ENCODE measurements at places on chromosomes 7 and 10. TPM values are rescaled to one million over a fixed set of nuclear protein-coding genes. Genes with fewer than 3 reads are reported as not detected.

The IL15RA gene
- 22.1 TPM for total RNA-seq

GRCh38 chr7:108136191-108136688 is 6.1 kb upstream of the LAMB4 start:
- DNase-seq, result peak; percentile 9
- peaks cover 19% of the 10 kb centered on the region for H3K4me1 ChIP-seq
- H3K36me3 ChIP-seq, result peaks cover 1% of the 10 kb centered on the region

The UNCX gene
- not detected for total RNA-seq

The RBAK gene
- total RNA-seq, result 12.7 TPM

GRCh38 chr7:95687759-95688343 is 84.5 kb upstream of the DYNC1I1 start:
- H3K36me3 ChIP-seq, result no peaks in the 10 kb centered on the region
- H3K27ac ChIP-seq, result no peak overlapping the region
- no peak overlapping the region for H3K4me3 ChIP-seq
- no peaks in the 10 kb centered on the region for H3K27me3 ChIP-seq

- no peaks in the 10 kb centered on the region for H3K36me3 ChIP-seq
- no peak overlapping the region for H3K4me3 ChIP-seq
- H3K27me3 ChIP-seq, result peaks cover 20% of the 10 kb centered on the region
- DNase-seq, result no peak
- H3K4me1 ChIP-seq, result no peaks in the 10 kb centered on the region
These were observed 15.7 kb upstream of the CBLL1 start for GRCh38 chr7:107728276-107728675.

GRCh38 chr10:59635502-59636290 is 74.0 kb downstream of the SLC16A9 start:
- no peak overlapping the region for H3K4me3 ChIP-seq
- peaks cover 14% of the 10 kb centered on the region for H3K27me3 ChIP-seq
- no peaks in the 10 kb centered on the region for H3K36me3 ChIP-seq
- H3K27ac ChIP-seq, result no peak overlapping the region
- H3K4me1 ChIP-seq, result no peaks in the 10 kb centered on the region

DNA sequence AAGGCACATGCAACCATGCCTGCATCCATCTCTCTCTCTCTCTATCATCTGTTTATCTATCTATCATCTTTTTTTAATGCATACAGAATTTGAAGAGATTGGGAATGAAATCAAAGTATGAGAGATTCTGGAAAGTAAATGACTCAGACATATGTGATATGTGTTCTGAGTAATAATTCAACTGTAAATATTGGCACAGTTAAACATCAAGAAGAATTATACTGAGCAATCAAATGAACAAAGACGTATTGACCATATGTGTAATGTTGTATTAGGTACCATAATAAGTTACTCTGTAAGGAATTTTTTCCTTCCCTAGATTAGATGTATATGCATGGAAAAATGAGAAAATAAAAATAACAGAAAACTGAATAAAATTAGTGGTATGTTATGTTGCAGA is 108.3 kb downstream of the SUGCT start:
- H3K27me3 ChIP-seq, result no peaks in the 10 kb centered on the region
- no peaks in the 10 kb centered on the region for H3K36me3 ChIP-seq
- no peak for DNase-seq

GRCh38 chr10:114611617-114612016 is 46.5 kb downstream of the ABLIM1 start:
- H3K4me3 ChIP-seq, result no peak overlapping the region
- no peak overlapping the region for H3K27ac ChIP-seq
- peaks cover 8% of the 10 kb centered on the region for H3K4me1 ChIP-seq
- H3K27me3 ChIP-seq, result peaks cover 2% of the 10 kb centered on the region

DNA sequence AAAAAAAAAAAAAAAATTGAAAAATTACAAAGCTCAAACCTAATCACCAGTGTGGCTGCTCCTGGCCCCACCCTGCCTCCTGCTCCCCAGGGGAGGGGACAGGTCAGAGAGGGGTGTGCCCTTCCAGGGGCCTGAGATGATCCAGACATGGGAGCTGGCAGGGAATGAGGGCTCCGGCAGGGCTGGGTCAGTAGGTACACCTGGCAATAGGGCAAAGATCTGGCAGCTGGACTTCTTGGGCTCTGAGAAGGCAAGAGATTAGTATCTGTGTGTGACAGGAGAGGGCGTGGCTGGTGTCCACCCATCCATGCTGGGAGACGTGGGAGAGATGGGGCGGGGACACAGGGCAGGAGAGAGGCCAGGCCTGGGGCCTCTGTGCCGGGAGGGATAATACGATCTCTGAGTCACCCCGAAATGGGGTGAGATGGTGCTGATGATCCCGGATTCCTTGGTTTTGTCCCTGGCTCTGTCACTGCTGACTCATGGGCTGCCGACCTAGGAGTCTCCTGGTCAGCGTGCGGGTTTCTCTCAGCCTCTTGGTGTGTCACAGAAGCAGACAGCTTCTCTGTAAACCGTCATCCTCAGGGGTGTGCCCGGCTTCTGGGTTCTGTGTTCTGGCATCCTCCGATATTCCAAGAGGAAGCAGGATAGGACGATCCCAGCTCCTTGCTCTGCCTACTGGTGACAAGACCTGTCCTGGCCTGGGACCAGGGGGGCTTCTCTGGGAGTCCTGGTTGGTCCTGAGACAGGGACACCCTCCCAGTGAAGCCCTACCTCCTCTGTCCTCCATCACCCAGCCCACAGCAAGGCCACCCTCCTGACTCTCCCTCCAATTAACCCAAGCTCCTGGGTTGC is 8.2 kb upstream of the CLDN4 start:
- H3K4me3 ChIP-seq, result no peak overlapping the region
- no peak for DNase-seq
- H3K36me3 ChIP-seq, result no peaks in the 10 kb centered on the region
- peaks cover 2% of the 10 kb centered on the region for H3K27me3 ChIP-seq
- peaks cover 14% of the 10 kb centered on the region for H3K4me1 ChIP-seq

GRCh38 chr7:30201161-30201666 is 66.4 kb downstream of the MTURN start:
- H3K4me3 ChIP-seq, result no peak overlapping the region
- no peaks in the 10 kb centered on the region for H3K27me3 ChIP-seq
- H3K27ac ChIP-seq, result no peak overlapping the region
- no peaks in the 10 kb centered on the region for H3K36me3 ChIP-seq

DNA sequence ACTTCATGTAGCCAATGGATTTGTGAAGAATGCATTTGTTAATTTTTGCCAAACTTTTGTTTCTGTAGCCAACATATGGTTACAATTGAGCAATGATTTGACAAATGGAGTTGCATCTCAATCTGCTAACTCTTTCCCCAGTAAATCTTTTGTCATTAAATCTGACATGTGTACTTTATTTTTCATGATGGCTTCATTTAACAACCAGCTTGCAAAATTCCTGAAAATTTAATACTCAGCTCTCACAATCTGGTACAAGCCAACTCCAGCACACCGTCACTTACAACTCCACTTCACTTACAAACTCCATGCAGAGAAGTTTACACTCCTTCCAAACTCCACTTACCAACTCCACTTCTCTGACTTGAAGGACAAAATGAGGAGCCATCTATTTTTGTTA is 26.5 kb upstream of the HIBADH start:
- no peaks in the 10 kb centered on the region for H3K36me3 ChIP-seq
- H3K4me3 ChIP-seq, result no peak overlapping the region
- H3K27ac ChIP-seq, result no peak overlapping the region
- no peaks in the 10 kb centered on the region for H3K4me1 ChIP-seq
- H3K27me3 ChIP-seq, result peaks cover 9% of the 10 kb centered on the region

GRCh38 chr7:32147546-32148268 is 77.5 kb upstream of the PDE1C start:
- H3K36me3 ChIP-seq, result no peaks in the 10 kb centered on the region
- no peak overlapping the region for H3K27ac ChIP-seq
- H3K4me3 ChIP-seq, result no peak overlapping the region
- DNase-seq, result no peak
- H3K4me1 ChIP-seq, result no peaks in the 10 kb centered on the region

- H3K4me1 ChIP-seq, result no peaks in the 10 kb centered on the region
- H3K36me3 ChIP-seq, result no peaks in the 10 kb centered on the region
- H3K27me3 ChIP-seq, result no peaks in the 10 kb centered on the region
- DNase-seq, result no peak
- no peak overlapping the region for H3K27ac ChIP-seq
These were observed 590.3 kb upstream of the SORCS1 start for GRCh38 chr10:107754814-107755213.

The KCNMA1 gene
- total RNA-seq, result not detected

GRCh38 chr10:78476156-78476555 is 442.5 kb downstream of the RPS24 start:
- H3K27me3 ChIP-seq, result peaks cover 5% of the 10 kb centered on the region

DNA sequence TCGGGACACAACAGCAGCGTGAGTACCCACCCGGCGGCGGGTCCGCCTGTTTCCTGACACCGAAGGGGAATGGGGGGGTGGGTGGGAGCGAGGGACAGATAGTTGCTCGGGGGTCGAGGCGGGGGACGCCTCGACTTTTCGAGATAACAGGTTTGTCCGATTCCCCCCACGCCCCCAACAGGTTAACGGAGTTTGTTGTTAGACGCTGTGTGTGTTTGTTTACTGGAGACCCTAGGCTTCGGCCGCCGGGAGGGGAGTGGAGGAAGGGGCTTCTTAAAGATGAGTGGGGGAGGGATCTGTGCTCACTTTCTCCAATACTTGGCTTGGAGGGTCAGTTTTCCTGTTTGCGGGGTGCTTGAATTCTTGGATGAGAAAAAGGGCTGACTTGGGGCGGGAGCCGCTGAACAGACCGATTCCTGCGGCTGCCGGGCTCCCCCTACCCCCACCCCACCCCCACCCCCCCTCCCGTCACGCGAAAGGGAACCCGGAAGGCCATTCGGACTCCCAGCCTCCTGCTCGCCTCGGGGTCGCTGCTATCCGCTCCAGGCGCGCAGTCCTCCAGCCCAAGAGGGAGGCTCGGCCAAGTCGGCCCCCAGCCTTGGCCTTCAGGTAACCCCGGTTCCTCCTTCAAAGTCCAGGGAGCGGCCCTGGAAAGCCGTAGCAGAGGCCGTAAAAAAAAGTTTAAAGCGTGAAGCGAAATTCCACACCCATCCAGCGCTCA is 1.0 kb downstream of the SORCS3 start:
- peaks cover 5% of the 10 kb centered on the region for H3K4me1 ChIP-seq
- no peak overlapping the region for H3K4me3 ChIP-seq
- H3K27me3 ChIP-seq, result peaks cover 64% of the 10 kb centered on the region
- DNase-seq, result no peak

DNA sequence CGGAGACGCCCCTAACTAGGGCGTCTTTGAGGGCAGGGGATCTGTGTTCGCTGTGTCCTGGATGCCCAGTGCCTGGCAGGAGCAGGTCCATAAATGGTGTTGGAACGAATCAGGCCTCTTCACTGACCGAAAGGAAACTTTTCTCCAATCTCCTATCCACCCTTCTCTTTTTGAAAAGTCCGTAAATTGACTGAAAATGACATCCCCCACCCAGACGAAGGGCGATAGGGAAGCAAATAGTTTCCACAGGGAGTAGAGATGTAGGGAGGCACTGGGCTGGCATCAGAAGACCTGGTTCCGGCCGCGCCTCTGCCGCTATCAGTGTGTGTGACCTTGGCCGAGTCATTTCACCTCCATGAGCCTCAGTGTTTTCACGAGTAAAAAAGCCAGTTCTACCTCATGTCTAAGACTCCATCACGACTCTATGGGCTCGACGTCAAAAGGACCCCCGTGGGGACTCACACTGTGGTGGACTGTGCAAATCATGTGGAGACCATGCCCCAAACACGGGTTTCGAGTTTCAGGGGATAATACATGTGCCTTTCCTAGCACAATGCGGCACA is 497 bp upstream of the RAB11FIP2 start:
- peak overlapping the region; percentile 84 for H3K4me3 ChIP-seq
- peaks cover 27% of the 10 kb centered on the region for H3K4me1 ChIP-seq
- H3K27me3 ChIP-seq, result no peaks in the 10 kb centered on the region
- peak; percentile 4 for DNase-seq
- no peaks in the 10 kb centered on the region for H3K36me3 ChIP-seq

GRCh38 chr10:33434933-33435332 is 100.5 kb upstream of the NRP1 start:
- H3K27me3 ChIP-seq, result peaks cover 21% of the 10 kb centered on the region
- H3K27ac ChIP-seq, result no peak overlapping the region
- no peaks in the 10 kb centered on the region for H3K4me1 ChIP-seq
- no peak overlapping the region for H3K4me3 ChIP-seq
- no peaks in the 10 kb centered on the region for H3K36me3 ChIP-seq

- no peak overlapping the region for H3K4me3 ChIP-seq
- H3K36me3 ChIP-seq, result no peaks in the 10 kb centered on the region
- peaks cover 9% of the 10 kb centered on the region for H3K27me3 ChIP-seq
- H3K4me1 ChIP-seq, result no peaks in the 10 kb centered on the region
- DNase-seq, result no peak
- no peak overlapping the region for H3K27ac ChIP-seq
These were observed 32.2 kb upstream of the TRIL start for GRCh38 chr7:28990200-28990960.

- no peak overlapping the region for H3K4me3 ChIP-seq
- no peak for DNase-seq
- H3K4me1 ChIP-seq, result no peaks in the 10 kb centered on the region
- no peak overlapping the region for H3K27ac ChIP-seq
These were observed 1249.1 kb downstream of the TYW1 start for GRCh38 chr7:68245688-68246087.

The LIMK1 gene
- 12.5 TPM for total RNA-seq

GRCh38 chr10:11529276-11529903 is 82.1 kb downstream of the USP6NL start:
- peaks cover 39% of the 10 kb centered on the region for H3K4me1 ChIP-seq
- peaks cover 2% of the 10 kb centered on the region for H3K27me3 ChIP-seq
- DNase-seq, result no peak
- H3K36me3 ChIP-seq, result peaks cover 2% of the 10 kb centered on the region
- H3K4me3 ChIP-seq, result no peak overlapping the region
- no peak overlapping the region for H3K27ac ChIP-seq

GRCh38 chr7:30027740-30028215 is 434 bp upstream of the PLEKHA8 start:
- no peak for DNase-seq
- no peak overlapping the region for H3K4me3 ChIP-seq
- H3K27me3 ChIP-seq, result no peaks in the 10 kb centered on the region
- peaks cover 5% of the 10 kb centered on the region for H3K36me3 ChIP-seq
- H3K27ac ChIP-seq, result peak overlapping the region; percentile 90
- H3K4me1 ChIP-seq, result peaks cover 36% of the 10 kb centered on the region

DNA sequence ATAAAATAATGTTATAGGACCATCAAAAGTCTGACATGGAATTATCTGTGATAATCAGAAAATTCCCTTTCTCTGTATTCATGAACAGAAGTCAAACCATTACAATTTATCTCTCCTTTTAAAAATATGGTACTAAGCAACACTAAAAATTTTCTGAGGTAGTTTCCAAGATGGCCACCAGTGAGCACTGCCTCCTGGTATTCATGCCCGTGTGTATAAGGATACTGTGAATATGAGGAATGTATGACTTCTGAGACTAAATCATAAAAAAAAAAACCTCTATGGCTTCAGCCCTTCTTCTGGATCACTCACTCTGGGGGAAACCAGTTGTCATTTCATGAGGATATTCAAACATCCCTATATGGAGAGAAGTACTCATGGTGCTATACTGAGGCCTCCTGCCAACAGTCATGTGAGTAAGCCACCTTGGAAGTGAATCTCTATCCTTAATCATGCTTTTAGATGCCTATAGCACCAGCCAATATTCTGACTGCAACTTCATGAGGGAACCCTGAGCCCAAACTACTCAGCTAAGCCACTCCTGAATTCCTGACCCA is 41.1 kb downstream of the SIRT1 start:
- no peak overlapping the region for H3K4me3 ChIP-seq
- DNase-seq, result no peak
- H3K27ac ChIP-seq, result no peak overlapping the region
- peaks cover 15% of the 10 kb centered on the region for H3K36me3 ChIP-seq
- no peaks in the 10 kb centered on the region for H3K4me1 ChIP-seq

- H3K27ac ChIP-seq, result no peak overlapping the region
- no peaks in the 10 kb centered on the region for H3K27me3 ChIP-seq
- H3K36me3 ChIP-seq, result no peaks in the 10 kb centered on the region
- no peak overlapping the region for H3K4me3 ChIP-seq
- no peak for DNase-seq
- no peaks in the 10 kb centered on the region for H3K4me1 ChIP-seq
These were observed 5.9 kb upstream of the ASL start for GRCh38 chr7:66069732-66070131.
